ENCODE measurements at places on chromosomes 7 and 10.
A peak's percentile ranks its signal among the peaks of the same experiment; 100 is the strongest.

- peak; percentile 31 for ATAC-seq
These were observed 75.9 kb downstream of the LMBR1 start for GRCh38 chr7:156816943-156817572.

- peak; percentile 77 for ATAC-seq
These were observed 50.9 kb downstream of the INPP5A start for GRCh38 chr10:132588301-132589013.

GRCh38 chr10:90987383-90987782 lies 66.5 kb upstream of the ANKRD1 start:
- no peak for ATAC-seq

DNA sequence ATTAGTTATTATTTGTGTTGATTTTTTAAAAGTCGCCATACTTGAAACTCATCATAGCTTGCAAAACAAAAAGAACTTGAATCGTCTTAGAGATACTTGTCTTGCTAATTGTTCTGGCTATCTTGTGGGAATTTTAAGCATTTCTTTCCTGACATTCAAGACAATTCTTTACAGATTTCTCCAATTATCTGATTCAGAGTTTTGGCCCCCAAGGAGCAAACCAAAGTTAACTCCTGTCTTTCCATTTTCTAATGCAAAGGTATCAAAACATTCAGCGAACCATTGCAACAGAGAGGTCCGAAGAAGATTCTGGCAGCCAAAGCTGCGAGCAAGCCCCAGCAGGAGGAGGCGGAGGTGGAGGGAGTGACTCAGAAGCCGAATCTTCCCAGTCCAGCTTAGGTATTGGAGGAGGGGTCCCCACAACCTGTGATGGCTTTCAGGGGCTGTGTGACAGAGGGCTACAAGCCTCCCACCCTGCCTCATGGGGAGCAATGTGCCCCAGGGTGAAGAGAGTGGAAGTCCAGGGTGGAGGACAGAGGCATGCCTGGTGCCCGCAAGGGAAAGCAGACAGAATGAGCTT lies 119.4 kb upstream of the STK17A start:
- no peak for ATAC-seq

- ATAC-seq = no peak
These were observed 315.3 kb downstream of the BMPER start for GRCh38 chr7:34220506-34221185.

GRCh38 chr7:158204453-158204852 lies 383.2 kb downstream of the PTPRN2 start:
- peak; percentile 37 for ATAC-seq

DNA sequence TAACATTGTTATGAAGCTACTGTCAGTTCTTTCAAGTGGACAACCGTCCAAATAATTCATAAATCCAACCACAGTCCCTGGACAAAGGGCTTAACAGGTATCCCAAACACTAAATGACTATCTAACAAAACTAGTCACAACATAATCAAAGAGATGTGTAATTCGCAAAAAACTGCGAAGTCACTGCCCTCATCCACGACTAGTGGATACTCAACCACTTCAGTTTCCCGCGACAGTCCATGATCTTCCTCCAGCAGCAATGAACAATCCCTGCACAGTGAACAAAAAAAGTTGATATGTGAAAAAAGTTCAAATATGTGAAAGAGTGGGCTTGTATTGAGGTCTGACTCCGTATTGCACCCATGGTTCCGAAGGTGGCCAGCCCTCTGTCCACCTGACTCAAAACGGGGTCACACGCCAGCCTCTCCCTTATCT lies 287 bp downstream of the DCLRE1A start:
- ATAC-seq = no peak

DNA sequence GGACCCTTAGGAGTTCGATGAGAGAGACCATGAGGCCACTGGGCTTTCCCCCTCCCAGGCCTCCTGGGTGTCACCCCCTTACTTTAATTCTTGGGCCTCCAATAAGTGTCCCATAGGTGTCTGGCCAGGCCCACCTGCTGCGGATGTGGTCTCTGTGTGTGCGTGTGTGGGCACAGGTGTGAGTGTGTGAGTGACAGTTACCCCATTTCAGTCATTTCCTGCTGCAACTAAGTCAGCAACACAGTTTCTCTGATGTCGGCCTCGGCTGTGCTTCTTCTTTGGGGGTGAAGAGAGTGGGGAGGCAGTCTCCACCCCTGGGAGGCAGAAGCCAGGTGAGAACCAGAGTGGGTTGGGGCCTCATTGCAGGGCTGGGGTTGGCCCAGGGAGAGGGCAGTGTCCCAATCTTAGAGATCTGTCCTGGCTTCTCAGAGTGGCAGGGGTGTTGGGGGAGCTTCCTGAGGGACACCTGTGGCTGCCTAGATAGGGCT lies 1.5 kb downstream of the PVRIG start:
- peak; percentile 72 for ATAC-seq

- ATAC-seq = no peak
These were observed 37.4 kb upstream of the GRM8 start for GRCh38 chr7:127290116-127290655.

DNA sequence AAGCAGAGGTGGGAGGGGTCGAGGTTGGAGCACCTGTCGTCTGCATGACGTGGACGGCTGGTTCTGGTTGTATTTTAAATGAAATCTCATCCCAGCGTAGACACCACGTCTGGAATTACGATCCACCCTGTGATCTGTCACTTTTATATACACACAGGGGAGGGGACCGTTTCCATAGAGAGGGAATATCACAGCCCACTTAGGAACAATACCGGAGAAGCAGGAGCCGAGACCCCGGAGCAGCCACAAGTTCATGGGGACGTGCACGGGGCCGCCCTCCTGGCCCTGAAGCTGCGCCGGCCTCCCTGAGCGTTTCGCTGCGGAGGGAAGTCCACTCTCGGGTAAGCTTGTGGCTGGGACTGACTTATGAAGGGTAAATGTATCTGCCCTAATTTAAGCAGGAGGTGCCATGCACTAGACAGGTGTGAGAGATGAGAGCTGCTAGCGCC lies at the start of gene UCN3:
UCN3 (plus strand) TSS at position 77 of the 449 bp plus-strand sequence. CDS start 8,755 bp downstream, outside the sequence.
- no peak for ATAC-seq

DNA sequence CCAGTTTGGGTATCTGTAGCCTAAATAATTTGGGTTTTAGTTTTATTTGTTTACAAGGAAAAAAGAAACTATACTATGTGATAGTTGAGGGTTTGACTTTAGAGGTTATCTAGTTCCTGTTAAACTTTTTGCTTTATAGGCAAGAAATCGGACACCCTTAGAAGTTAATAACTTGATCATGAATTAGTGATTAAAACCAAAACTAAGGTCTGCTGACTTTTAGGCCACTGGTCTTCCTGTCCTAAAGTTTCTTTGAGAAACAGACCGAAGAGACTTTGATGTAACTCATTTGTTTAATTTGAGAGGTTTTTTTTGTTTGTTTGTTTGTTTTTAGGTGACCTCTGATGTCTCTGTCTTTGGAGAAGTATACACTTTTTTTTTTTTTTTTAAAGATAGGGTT lies 59.7 kb downstream of the PHTF2 start:
- ATAC-seq = no peak

DNA sequence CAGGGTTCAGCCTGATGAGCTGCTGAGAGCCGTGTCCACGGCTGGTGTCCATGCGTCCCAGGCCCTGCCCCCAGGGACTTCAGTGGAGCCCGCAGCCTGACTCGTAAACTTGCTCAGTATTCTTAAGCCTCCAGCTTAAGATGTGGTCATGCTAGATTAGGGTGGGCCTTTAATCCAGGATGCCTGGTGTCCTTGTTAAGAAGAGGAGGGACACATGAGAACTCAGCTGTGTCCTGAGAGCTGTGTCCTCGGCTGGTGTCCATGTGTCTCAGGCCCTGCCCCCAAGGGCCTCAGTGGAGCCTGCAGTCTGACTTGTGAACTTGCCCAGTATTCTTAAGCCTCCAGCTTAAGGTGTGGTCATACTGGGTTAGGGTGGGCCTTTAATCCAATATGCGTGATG lies 23.0 kb downstream of the DOCK1 start:
- no peak for ATAC-seq
